GM13976 (cell line): ENCODE measurements at places on chromosomes 13 and 19.
A peak's percentile ranks its signal among the peaks of the same experiment; 100 is the strongest.

GRCh38 chr13:38617936-38618335 lies 68.9 kb upstream of the FREM2 start:
- DNase-seq, result no peak

DNA sequence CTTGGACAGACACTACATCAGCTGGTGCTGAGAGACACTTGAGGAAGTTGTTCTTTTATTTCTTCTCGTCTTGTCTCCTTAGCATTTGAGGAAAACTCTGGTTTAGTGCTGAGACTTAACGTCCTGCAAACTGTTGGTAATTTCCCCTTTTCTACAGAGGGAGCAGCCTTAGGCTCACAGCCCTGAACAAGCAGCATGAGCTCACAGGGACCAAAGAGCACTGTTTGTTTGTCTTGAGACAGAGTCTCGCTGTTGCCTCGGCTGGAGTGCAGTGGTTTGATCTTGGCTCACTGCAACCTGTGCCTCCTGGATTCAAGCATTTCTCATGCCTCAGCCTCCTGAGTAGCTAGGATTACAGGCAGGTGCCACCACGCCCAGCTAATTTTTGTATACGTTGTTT lies 5.5 kb downstream of the ZNF805 start:
- no peak for DNase-seq

- DNase-seq, result peak; percentile 11
Measured at GRCh38 chr13:51416107-51416506, 36.7 kb downstream of the INTS6 start.

DNA sequence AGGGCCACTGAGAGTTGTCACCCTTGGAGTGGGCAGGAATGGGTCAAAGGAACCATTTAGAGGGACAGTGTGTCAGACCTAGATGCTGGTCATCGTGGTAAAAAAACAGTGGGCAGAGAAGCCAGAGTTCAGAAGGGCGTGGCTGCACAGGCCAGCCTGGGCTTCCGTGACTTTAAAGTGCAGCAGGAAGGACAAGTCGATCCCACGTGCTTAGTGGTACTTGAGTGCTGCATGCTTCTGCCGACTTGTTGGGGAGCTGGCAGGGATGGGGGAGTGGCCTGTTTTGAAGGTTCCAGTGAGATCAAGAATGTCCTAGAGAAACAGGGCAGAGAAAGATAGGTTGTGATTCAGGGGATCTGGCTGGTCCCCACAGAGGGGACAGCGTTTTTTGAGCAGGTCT lies 17.0 kb downstream of the LYL1 start:
- no peak for DNase-seq

DNA sequence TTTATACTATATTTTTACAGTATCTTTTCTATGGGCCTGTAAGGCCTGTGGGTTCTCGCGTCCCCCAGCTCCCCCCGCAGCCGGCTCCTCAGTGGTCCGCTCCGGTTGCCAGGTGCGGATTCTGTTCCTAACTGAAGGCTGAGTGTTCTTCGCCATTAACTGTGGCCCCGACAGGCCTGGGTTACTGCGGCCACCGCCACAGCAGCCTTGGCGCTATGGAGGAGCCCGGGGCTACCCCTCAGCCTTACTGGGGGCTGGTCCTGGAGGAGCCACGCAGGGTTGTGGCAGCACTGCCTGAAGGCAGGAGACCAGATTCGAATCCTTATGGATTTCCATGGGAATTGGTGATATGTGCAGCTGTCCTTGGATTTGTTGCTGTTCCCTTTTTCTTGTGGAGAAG lies 45.8 kb downstream of the SPRYD7 start:
- no peak for DNase-seq

DNA sequence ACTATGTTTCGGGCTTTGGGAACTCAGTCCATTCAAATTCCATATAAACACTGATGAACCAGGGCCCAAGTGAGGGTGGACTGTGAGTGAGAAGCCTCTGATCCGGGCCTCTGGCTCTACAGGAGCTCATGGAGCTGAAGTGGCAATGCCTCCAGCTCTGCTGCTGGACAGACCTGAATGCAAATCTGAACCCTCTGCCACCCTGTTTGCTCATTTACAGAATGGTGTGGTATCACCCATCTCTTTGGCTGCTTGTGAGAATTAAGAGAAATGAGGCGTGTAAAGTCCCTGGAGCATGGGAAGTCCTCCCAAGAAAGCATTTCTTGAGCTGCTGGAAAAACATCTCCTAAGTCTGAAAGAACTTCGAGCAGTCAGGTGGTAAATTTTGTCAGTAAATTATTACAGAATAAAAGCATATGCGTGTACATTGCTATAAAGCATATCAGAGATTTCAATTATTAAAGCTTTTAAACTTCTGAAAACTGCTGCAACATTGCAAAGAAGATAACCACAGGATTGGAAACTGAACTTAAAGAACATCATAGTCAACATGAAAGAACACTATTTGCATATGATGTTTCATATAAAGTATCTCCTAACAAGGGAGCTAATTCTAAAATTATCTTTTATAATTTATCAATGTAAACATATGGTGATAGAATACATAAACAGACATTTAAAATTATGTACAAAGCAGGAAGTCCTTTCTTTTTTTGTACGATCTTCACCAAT lies 369.0 kb downstream of the UQCRFS1 start:
- DNase-seq, result no peak

GRCh38 chr13:41621716-41622431 lies 164.5 kb downstream of the RGCC start:
- DNase-seq, result no peak
